Stimulated activated CD8-positive, alpha-beta memory T cell treated with anti-CD3 and anti-CD28 coated beads, Interleukin-15, amount 100 ng/mL, for 1 hour (primary cell): ENCODE measurements at places on chromosomes 2 and 18.

GRCh38 chr2:54975598-54976492, 74.4 kb downstream of the RTN4 start:
- no peak for DNase-seq

DNA sequence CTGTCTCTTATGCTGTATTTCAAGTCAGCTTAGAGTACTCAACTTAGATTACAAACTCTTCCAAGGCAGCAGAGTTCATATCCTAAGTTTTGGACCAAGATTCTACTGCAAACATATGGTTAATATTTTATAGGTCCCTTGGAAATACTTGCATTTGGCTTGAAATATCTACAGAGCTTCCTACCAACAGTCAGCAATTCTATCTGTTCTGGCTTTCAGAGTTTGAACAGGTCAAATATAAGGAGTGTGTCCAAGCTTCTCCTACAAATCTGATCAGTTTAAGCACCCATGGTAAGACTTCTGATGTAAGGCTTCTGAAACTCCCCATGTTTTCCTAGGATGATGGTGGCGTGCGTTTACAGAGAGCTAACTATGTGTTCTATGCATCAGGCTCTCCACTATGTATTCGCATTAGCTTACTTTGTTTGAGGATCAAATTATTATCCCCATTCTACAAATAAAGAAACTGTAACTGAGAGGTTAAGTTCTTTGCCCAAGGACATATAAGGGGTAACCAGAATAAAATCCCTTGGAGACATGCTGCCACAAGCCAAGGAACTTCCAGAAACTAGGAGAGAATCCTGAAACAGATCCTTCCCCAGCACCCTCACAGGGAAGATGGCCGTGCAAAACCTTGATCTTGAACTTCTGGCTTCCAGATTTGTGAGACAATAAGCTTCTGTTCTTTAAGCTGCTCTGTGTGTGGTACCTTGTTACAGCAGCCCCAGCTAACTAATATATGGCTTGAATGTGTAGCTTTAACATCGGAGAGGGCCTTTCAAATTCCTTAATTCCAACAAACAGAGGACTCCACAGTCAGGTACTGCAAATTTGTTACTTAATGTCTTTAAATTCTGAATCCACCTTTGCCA, 55.1 kb downstream of the ATP8B1 start:
- no peak for DNase-seq

GRCh38 chr2:3725458-3726250, 22.3 kb downstream of the DCDC2C start:
- no peak for DNase-seq

DNA sequence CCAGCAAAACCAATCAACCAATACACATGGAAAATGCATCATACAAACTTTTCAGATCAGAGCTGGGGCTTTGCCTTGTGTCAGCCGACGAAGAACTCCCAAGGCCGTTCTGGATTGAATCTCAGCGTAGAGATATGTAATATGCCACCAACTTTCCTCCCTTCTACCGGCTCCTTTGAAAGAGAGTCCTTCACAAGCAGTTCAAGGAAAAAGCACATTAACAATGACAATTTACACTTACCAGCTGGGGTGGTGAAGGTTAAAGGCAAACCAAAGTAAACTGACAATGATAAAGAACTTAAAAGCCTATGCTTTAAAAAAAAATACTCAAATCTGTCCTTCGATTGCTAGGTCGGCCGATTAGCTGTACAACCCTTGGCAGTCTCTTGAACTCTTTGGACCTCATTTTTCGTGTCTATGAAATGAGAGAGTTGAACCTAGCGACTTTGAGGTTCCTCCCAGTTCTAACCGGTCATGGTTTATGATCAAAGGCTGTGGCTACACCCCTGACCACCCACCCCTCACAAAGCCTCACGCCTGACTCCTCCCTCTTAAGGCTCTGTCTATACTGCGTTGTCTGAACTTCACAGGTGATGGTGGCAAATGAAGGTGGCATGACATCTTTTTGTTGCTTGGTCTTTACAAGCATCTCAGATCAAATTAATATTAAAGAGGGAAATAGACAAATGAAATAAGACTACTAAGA, 46.2 kb downstream of the BCL2 start:
- no peak for DNase-seq

DNA sequence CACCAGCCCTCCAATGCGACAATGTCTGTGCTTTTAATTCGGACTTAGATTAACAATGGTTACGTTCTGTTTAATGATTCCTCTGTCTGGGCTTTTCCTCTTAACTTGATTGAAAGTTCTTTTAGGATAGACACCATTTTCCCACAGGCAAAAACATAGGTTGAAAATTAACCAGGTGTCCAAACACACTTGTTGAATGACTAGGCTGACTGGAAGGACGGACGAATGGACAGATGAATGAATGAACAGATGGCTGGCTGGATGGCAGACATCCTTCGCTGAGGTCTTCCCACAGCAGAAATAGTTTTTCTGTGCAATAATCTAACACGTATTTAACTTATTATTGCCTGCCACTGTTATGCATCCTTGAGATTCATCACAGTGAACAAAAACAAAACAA, 298.8 kb downstream of the SRBD1 start:
- no peak for DNase-seq

- DNase-seq, result no peak
Measured at GRCh38 chr2:208172125-208172524, 8.7 kb upstream of the CRYGA start.

DNA sequence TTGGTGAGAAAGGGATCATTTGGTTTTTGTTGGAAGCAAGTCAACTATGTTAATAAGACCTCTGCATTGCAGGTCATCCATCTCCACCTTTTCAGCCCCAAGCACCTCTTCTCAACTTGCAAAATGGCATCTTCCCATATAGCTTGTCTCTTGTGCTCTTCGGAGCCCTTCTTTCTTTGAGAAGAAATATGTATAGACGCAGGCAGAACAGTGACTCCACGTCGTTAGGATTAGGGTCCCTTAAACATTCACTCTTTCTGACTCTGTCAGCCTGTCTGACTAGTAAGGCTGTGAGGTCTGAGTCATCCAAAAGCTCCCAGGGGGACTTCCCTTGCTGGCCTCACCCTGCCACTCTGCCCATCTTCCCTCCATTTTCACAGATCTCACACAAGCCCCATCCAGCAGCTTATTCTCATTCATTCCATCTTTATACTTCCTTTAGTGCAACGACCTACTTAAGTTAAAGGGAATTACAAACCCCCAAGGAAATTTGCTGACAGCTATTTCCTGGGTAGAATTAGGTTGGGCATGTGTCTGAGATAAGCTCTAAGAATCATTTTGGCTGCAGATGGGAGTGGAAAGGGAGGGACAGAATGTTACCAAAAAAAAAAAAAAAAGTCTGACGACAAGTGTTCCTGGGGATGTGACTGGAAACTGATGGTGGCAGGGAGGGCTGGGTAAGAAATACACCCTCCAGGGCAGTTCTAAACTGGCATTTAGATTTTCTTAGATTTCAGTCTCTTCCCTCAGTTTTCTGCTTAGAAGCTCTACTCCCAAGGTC, 37.7 kb upstream of the MEX3C start:
- DNase-seq, result no peak

GRCh38 chr2:42216694-42217093, 47.5 kb downstream of the EML4 start:
- DNase-seq, result no peak

GRCh38 chr18:12779043-12779442, 76.2 kb downstream of the PSMG2 start:
- no peak for DNase-seq

DNA sequence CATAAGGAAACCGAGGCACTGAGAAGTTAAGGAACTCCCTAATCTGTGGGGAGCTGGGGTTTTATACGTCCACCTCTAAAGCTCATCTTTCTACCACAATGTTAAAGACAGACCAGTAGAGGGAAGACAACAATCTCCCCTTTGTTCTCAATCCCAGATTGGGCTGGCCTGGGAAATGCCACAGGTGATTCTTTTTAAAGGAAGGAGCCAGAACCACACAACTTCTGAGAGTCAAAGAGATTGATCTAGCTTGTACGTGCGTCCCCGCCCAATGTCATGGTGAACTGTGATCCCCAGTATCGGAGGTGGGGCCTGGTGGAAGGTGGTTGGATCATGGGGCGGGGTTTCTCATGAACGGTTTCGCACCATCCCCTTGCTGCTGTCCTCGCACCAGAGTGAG, 81.8 kb upstream of the LCLAT1 start:
- DNase-seq, result no peak

DNA sequence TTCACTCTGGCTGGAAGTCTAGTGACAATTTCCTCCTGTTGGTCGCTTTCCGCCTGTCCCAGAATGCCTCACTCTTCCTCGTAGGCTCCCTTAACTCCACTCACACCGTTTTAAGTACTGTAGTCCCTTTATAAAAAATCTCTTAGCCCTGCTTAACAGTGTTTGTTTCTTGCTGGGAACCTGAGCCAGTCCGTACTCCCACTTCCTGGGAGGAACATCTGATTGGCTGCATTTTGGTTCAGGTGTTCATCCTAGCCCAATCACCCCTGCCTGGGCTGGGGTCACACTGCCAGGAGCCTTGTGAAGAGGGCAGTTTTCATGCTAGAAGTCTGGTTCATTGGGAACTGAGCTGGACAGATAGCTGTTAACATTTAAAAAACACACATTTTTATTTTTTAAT, 25.6 kb upstream of the TOGARAM2 start:
- DNase-seq, result no peak

- DNase-seq, result no peak
Measured at GRCh38 chr18:7267973-7268372, 37.1 kb downstream of the LRRC30 start.
